ENCODE measurements at places on chromosomes 5 and 9.

DNA sequence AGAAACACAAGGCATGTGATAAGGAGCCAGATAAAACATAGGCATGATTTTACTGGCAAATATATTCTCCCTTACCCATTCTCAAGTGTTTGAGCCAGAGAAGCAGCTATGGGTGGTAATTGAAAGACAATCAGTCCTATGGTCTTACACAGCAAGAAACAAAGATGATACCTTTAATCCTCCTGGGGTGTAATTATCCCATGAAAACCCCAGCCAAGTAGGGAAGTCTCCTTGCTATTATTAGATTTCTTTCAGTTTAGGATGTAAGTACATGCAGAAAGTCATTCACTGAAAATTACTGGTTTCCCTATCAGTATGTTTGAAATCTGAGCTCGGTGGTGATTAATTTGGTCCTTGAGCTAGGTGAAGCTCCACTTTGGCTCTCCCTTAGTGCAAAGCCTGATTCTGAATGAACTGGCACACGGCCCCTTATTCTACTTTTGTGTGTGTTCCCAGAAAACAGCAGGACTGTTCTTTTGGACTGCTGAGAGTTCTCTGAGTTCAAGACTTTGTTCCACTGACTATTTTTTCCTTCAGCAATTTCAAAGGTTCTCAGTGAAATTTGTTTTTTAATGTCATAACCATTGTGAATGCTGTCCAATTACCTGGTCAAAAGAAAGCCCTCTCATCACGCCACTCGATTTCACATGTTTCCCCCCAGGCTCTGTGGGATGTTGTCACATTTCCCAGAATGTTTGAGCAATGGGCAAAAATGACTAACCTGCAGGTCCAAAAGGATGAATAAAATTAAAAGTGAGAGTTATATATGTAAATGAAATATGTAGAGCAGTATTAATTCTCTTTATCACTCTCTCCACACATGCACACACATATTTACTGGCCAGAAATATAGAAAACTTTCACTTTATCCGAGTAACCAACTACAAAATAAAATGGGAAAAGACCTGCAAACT, 343.0 kb downstream of the RAB3C start:
- DNase-seq, result peak; percentile 44

DNA sequence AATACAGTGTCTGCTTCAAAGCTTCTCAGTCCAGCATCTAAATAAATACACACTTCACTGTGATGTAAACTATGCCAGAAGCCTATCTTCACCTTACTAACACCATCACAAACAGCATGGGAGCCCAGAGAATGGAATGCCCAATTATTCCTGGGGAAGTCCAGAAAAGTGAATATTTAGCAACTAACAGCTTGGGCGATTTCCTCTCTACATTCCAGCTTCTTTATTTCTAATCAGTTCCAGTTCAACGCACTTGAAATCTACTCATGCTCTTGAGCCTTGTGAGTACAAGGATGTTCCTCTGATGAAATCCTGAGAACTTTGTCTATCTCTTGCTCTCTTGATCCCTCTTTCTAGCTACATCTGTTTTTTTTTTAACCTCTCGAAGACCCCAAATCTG, 100.4 kb upstream of the C9orf72 start:
- DNase-seq, result no peak

GRCh38 chr5:148645527-148645926, 8.8 kb downstream of the HTR4 start:
- DNase-seq, result no peak

DNA sequence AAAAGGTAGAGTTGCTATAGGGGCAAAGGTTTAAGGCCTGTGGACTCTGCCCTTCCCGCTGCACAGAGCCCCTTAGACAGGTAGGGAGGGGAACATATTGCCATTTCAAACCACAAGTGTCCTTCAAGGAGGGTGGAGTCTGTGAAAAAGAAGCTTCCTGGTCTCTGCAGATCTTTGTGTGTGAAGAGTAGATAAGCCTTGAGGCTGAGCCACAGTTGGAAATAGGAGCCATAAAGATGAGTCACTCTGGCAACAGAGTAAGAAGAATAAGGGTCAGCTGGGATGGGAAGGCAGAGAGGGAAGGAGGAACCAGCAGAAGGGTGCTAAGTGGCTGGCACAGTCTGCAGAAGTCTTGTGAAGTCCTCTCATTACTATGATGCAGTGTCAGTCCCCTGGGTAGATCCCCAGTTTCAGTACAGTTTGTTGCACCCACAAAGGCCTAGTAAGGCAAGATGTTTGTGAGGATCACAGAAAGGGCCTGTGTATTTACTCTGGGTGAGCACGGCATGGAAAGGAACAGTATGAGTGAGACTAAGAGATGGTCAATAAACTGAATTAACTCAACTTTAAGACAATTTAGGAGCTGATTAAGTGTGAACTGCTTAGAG, 18.1 kb downstream of the GRXCR2 start:
- DNase-seq, result no peak

GRCh38 chr9:93226819-93227218, 42.9 kb downstream of the WNK2 start:
- DNase-seq, result no peak

DNA sequence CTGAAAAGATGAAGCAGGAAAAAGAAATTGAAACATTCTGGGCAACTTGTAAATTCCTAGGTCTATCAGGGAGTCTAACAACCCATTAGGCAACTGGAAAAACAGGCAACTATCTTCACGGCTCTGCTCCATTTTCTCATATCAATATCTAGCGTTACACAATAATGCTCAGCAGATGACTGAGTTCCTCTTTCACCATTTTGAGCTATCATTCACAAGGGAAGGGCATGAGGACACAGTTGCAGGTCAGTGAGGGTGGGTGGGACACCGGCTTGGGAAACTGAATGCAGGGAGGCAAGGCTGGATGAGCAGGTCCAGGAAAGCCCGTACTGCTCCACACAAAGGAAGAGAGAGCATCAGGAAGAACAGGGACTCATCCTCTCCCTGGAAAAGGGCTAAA, 67.0 kb downstream of the FRMD3 start:
- no peak for DNase-seq

DNA sequence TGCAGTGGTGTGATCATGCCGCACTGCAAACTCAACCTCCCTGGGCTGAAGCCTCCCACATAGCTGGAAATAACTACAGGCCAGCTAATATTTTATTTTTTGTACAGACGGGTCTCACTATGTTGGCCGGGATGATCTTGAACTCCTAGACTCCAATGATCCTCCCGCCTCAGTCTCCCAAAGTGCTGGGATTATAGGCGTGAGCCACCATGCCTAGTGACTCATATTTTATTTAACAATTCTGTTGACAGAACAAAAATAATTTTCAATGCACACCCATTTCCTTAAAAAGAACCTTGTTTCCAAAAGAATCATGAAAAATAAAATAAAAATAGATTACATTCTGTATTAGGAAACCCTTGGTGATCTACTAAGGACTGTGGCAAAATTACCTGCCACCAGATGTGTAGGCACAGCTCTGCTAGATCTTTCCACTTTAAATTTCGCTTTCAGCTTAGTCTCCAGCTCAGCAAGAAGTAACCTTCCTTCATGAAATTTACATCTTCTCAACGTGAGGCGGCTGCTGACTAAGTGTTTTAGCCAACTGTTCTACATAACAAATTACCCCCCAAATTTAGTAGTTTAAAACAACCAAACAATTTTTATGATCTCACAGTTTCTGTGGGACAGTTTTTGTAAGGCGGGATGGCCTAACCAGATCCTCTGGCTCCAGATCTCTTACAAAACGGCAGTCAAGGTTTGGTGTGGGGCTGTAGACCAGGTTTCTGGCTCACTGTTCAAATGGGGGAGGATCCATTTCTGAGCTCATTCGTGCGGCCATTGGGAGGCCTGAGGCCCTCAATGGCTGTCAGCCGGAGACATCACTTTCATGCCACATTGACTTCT, 32.6 kb upstream of the GOLPH3 start:
- DNase-seq, result no peak

DNA sequence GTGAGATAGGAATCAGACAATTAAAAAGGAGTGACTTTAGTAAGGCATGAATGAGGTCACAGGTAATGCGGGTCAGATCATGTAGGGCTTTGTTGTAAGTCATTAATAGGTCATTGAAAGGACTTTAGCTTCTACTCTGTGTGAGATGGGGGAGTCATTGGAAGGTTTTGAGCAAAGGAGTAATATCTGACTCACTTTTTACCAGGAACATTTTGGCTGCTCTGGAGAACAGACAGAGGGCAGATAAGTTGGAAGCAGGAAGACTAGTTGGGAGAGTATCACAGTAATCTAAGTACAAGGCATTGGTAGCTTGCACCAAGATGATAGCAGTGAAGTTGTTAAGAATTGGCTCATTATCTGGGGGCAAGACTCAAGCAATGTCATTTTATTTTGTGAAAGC, 37.4 kb downstream of the KIF2A start:
- DNase-seq, result no peak

DNA sequence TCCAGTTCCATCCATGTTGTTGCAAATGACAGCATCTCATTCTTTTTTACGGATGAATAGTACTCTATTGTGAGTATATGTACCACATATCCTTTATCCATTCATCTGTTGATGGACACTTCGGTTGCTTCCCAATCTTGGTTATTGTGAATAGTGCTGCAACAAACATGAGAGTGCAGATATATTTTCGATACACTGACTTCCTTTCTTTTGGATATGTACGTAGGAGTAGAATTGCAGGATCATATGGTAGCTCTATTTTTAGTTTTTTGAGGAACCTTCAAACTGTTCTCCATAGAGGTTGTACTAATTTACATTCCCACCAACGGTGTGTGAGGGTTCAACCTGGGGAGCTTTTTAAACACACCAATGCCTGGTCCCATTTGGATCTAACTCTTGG, 22.3 kb downstream of the GALNT12 start:
- no peak for DNase-seq

GRCh38 chr5:64818245-64818644, 49.5 kb downstream of the CWC27 start:
- DNase-seq, result no peak

DNA sequence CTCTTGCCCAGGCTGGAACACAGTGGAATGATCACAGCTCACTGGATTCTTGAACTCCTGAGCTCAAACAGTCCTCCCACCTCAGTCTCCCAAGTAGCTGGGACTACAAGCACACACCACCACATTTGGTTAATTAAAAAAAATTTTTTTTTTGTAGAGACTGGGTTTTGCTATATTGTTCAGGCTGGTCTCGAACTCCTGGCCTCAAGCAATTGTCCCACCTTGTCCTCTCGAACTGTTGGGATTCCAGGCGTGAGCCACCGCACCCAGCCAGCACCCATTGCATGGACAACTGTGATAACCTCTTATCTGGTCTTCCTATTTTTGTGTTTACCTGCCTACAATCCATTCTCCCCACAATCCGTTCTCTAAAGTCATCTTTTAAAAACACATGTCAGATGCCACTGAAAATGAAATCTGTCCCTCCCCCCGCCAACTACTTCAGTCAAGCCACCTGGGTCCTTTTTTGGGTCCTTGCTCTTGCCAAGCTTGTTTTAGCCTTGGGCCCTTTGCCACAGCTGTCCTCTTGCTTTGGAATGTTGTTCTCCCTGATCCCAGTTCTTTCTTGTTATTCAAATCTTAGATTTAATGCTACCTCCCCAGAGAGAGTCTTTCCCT, 250.5 kb downstream of the PIK3R1 start:
- no peak for DNase-seq

- peak; percentile 22 for DNase-seq
Measured at GRCh38 chr5:76199336-76200318, 116.4 kb downstream of the SV2C start.

Data from femur (tissue), 1 donor.